ENCODE measurements at places on chromosomes 4 and X.

DNA sequence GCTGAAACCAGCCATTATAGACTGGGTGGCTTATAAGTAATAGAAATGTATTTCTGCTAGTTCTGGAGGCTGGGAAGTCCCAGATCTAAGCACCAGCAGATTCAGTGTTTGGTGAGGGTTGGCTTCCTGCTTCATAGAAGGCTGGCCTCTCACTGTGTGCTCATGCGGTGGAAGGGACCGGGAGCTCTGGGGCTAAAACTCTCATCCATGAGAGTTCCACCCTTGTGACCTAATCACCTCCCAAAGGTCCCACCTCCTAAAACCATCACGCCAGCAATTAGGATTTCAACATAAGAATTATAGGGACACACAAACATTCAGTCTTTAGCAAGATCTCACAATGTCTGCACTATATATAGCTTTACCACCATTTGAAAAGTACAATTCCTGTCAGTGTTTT is 215.2 kb downstream of the CBR4 start:
- no peak for DNase-seq

DNA sequence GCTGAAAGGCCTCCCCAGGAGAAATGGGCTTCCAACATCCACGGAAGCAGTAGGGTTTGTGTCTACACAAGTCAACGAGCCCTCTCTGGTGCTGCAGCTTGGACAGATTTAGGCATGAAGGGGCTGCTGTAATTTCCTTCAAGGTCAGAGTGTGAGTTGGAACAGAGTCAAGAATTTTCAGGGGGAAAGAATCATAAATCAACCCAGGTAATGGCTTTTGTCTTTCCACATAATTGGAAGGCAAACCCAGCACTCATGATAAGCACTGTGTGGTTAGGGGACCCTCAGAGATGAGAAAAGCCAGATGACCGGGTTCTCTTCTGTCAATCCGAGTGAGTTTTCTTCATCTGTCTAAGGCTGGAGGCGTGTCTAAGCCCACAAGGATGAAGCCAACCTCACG is 78.6 kb upstream of the MXRA5 start:
- DNase-seq = no peak

DNA sequence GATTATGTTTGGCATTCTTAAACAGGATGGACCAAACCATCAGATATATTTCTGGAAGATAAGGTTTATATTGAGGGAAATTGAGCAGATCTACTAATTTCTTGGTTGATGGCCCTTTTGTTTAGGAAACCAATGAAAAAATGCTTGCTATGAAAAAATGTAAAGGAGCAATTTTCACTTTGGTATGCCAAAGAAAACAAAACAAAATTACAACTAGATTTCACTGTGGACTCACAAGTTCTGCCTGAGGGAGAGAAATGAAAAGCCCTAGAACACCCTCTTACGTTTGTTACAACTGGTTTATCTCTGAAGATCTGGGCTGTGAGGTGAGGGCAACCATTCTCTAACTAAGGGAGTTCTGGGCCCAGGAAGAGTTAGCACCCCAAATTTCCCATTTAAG is 122.5 kb upstream of the IL15 start:
- DNase-seq = no peak

DNA sequence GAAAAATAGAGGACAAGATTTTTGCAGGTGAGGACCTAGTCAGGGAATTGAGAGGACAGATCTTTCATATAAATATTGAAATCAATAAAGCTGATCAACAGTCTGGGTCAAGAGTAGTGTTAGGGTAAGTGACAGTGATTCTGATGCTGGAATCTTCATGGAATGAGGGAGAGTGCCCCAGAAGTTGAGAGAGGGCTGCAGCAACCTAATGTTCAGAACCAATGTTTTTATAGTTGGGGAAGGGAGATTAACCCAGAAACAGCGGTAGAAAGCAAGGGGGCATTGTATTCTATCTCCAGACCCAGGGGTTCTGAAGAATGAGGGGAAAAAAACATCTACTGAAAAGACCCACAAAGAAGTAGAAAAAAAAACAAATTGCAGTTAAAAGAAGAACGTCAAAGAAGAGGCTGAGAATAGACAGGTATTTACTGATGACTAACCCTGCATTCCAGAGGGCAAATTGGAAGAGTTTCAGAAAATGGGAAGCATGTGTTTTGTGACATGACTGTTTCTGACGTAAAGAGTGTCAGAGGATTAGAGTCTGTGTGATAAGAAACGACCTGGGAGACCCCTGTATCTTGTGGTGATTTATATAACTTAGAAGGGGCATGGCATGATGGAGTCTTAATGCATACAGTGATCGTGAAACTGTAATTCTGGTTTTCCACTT is 819.6 kb upstream of the EPHA5 start:
- no peak for DNase-seq

DNA sequence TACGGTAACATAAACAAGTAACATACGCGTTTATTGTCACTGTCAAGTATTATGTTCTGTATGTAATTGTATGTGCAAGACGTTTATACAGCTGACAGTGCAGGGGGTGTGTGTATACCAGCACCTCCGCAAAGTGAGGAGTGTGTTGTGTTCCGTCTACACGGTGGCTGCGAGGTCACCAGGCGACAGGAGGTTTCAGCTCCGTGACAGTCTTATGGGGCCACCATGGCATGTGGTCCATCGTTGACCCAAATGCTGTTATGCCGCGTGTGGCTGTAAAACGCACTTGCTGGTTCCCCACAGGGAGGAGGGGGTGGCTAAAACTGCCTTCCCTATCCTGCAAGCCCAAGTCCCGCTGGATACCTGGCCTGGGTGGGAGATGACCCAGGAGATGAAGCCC is 25.0 kb downstream of the NSG1 start:
- DNase-seq = no peak

DNA sequence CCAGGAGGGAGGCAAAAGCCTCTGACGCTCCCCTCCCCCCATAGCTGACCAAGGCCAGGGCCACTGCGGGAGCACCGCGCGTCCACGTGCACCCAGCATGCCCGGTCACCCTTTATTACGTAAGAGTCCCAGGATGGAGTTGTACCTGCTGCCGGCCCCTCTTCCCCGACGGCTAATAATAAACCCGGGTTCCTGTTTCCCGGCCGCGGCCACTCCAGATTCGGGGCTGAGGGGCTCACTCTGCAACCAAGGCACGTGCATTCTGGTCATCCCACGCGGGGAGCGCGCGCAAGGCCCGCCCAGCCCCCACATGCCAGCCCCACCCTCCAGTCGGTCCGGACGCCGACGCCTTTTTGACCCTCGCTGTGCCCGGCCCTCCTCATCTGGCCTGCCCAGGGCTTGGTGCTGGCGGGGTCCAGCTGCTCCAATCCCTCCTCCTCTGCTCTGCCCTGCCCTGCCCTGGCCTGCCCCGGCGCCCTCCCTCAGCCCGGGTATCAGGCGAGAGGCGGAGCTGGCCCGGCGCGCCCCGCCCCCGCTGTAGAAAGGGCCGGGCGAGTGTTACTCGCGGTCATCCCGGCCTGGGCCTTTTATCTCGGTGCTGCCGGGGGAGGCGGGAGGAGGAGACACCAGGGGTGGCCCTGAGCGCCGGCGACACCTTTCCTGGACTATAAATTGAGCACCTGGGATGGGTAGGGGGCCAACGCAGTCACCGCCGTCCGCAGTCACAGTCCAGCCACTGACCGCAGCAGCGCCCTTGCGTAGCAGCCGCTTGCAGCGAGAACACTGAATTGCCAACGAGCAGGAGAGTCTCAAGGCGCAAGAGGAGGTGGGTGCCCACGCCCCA is 2.6 kb downstream of the MID1IP1 start:
- peak; percentile 87 for DNase-seq

Measured in activated CD8-positive, alpha-beta memory T cell treated with anti-CD3 and anti-CD28 coated beads for 24 hours (primary cell).